ENCODE measurements at places on chromosomes 6 and 20. TPM values are rescaled to one million over a fixed set of nuclear protein-coding genes. Genes with fewer than 3 reads are reported as not detected.

The APOM gene
- polyA plus RNA-seq: 105 TPM

- no peak for DNase-seq
Observed at GRCh38 chr20:56628015-56628872, 862 bp upstream of the TFAP2C start.

- DNase-seq: no peak
Observed at GRCh38 chr20:18255526-18255925, 32.8 kb upstream of the ZNF133 start.

GRCh38 chr20:62825333-62825985 lies 8.6 kb downstream of the COL9A3 start:
- DNase-seq: no peak

GRCh38 chr6:38117281-38117680 lies 297.8 kb downstream of the ZFAND3 start:
- DNase-seq: no peak

DNA sequence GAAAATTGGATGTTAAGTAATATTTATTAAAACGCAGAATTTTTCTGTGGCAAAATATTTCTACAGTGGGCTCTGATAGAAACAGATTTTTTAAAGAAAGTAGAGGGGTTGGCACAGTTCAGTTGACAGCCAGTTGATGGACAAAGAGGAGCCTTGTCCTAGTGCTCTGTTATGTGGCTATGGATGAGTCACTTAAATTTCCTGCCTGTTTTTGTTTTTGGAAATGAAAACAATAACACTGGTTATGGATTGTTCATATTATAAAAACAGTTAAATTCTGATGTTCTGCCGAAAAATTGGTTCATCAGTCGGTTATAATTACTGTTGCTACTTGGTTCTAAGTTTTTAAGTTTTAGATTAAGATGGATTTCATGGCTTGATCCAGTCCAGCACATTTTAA lies 42.8 kb downstream of the MYO6 start:
- DNase-seq: no peak

GRCh38 chr6:33424855-33425667 lies 5.2 kb downstream of the SYNGAP1 start:
- no peak for DNase-seq

GRCh38 chr20:5150226-5151076 lies 23.6 kb downstream of the CDS2 start:
- no peak for DNase-seq

DNA sequence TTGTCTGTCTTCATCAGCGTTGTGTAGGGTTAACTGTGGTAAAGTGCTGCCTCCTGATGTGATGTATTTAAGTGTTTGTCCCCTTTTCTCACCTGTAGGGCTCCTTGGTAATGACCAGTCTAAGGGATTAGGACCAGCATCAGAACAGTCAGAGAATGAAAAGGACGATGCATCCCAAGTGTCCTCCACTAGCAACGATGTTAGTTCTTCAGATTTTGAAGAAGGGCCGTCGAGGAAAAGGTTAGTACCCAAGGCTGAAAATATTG lies 164.2 kb downstream of the JARID2 start:
- no peak for DNase-seq

- DNase-seq: no peak
Observed at GRCh38 chr6:164827537-164827936, 481.9 kb downstream of the C6orf118 start.

DNA sequence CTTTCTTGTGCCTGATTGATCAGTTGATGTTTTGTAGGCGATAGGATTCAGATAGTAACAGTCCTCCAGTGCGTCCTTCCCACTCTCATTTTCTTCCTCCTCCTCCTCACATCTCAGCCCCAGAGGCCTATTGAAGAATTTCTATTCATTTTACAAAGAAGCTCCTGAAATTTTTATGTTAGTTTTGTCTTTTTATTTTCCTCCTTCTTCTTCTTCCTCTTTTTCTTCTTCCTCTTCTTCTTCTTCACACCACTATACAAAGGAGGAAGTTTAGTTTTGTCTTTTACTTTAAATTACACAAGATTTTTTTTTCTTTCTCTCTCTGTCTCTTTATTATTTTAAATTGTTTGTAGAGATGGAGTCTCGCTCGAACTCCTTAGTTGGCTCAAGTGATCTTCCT lies 19.1 kb downstream of the BTN2A1 start:
- no peak for DNase-seq

DNA sequence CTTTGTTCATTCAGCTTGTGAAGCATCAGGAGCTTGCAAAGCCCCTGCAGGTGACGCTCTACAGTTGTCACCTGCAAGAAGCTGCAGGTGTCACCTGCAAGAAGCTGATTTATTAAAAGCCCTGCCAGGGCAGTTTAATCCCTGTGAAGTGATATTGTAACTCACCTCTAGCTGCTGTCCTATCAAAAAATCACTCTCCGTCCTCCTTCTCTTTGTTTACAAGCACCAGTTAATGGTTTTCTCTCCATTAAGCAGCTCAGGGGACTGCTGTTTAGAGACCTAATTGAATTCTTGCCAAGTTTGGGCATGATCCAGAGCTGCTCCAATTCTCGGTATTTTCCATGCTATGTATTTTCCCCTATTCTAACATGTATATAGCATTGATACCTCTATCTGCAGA lies 345.9 kb downstream of the ARHGAP18 start:
- no peak for DNase-seq

DNA sequence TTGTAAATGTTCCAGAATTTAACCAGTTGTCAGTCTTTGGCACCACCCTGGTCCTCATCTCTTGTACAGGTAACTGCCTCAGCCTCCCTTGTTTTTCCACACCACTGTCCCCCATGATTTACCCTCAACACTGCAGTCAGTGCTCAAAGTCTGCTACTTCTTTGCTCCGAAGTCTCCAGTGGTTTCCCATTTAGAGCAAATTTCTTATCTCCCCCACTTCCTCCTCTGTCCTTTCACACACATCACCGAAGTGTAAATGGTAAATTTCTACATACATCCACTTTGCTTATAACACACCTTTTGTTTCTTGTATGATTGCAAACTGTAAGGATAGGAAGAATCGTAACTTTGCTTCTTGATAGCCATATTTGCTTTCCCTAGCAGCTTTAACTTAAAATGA lies 115.3 kb downstream of the JARID2 start:
- DNase-seq: no peak

DNA sequence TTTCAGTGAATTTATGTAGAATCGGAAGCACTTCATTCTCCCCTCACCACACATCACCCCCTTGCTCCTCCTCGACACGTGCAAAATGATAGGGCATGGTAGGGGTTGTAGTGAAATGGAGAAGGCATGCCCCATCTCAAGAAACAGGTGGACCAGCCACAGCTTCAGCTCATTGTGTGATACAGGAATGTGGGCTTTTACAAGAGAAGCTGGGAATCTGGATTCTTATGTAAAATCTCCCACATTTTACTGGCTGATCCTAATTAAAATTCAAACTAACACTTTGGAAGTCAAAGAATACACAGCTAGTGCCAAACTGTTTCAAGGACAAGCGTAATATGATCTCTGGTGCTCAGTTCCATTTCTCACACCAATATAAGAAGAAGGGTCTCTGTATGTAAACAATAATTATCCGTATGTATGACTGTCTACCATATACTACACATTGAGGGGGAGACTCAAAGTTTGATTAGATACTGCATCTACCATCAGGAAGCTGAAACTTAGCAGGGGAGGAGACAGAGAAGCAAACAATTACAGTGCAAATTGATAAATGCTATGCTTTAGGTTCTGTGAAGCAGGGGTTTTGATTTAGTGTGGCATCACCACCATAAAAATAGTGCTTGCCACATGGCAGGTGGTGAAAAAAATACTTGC lies 24.3 kb upstream of the KIAA0408 start:
- no peak for DNase-seq

GRCh38 chr20:48198929-48199451 lies 413.7 kb upstream of the SULF2 start:
- peak; percentile 66 for DNase-seq

The PSORS1C2 gene
- polyA plus RNA-seq: 0.17 TPM

GRCh38 chr6:157867155-157867559 lies 44.1 kb downstream of the SNX9 start:
- no peak for DNase-seq

The PRRC2A gene
- 161 TPM for polyA plus RNA-seq

The ERMARD gene
- 57.2 TPM for polyA plus RNA-seq

GRCh38 chr6:159062976-159063375 lies 18.2 kb upstream of the TAGAP start:
- no peak for DNase-seq

DNA sequence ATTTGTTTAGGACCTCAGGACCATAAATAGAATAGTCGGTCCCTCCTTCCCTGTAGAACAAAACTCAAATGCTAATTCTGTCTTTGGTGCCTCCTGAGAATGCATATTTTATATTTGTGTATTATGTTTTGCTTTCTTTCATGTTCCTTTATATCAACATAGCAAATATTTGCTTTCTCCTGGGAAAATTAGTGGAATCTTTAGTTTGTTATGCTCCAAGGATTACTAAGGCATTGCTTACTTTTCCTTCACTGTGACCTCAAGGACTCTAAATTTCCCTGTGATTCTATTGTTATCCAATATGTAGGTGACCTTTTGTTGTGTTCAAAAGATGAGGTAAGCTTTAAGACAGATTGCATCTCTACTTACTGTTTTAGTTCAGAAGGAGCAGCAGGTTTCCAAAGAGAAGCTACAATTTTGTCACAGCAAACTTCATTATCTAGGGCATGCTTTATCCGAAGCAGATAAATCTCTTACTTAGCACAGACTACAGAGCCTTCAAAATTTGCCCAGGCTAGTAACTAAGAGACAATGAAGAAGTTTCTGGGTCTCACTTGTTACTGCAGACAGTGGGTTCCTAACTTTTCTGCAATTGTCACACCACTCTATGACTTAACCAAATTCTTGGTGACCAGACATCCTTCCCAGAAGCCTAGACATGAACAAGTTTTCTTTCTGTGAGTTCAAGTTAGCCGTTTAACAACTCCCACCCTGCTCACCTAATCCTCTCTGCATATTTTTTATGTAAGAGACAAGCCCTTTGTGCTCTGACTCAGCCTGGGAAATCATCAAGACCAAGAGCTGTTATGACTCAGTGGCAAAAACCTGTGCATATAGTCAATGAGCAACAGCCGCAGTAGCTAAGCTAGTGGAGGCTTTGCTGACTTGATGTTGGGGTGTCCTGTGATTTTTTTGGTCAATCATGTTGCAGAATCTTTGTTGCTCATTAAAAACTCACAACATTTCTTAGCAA lies 378.8 kb downstream of the QKI start:
- no peak for DNase-seq

DNA sequence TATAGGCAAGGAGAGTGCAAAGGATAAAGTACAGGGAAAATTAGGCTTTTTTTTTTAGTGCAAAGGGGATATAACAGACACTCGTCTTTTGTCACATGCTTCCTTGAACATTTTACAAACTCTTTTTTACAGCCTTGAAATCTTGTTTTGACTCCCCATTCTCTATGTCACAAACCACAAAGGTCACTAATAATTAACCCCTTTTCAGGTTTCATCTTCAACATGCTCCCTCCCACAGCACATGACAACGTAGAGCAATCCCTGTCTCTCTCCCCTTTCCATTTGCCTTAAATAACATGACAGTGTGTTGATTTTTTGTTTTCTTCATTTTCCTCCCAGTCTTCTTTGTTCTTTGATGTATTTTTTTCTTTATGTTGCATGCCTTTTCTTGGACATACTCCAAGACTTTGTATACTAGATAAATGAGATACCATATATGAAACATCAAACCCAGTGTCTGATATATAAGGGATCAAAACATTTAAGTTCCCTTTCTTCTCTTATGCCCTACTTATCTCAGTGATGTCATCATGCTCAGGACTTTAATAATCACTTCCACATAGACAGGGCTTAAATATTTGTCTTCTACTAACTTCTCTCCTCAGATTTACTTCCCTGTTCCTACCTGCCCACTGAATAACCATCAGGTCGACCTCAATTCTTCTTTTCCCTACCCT lies 378.7 kb upstream of the HSF2 start:
- DNase-seq: no peak

The SOX18 gene
- polyA plus RNA-seq: 12.1 TPM

The TCF15 gene
- polyA plus RNA-seq: 1.9 TPM

- DNase-seq: peak; percentile 76
Observed at GRCh38 chr20:61951695-61952533, 113.8 kb downstream of the TAF4 start.

Measured in renal cortex interstitium (tissue), 15 donors.